Activated naive CD8-positive, alpha-beta T cell treated with anti-CD3 and anti-CD28 coated beads, Interleukin-2, amount 10 ng/mL, durations not matched to agents 7 days and 5 days (primary cell): ENCODE measurements at places on chromosomes 7 and 10.

DNA sequence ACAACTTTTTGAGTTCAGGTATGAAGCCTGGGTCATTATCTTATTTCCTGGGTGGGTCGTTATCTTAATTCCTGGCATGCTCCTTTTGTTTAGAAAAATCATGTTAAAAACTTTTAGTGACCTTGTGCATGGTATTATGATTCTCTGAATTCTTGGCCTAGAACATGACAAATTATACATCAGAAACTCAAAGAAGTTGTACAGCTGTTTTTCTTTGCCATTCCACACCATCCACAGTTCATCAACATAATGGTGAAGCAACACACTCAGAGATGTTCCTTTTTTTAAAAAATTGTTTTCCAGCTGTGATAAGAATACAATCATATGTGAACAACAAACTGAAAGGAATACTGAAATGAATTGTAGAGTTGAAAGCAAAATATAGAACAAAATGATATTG lies 149.2 kb upstream of the SEMA3D start:
- H3K36me3 ChIP-seq = no peaks in the 10 kb centered on the region
- H3K4me3 ChIP-seq = no peak overlapping the region
- H3K27me3 ChIP-seq = no peaks in the 10 kb centered on the region
- no peak overlapping the region for H3K27ac ChIP-seq
- no peak for DNase-seq

DNA sequence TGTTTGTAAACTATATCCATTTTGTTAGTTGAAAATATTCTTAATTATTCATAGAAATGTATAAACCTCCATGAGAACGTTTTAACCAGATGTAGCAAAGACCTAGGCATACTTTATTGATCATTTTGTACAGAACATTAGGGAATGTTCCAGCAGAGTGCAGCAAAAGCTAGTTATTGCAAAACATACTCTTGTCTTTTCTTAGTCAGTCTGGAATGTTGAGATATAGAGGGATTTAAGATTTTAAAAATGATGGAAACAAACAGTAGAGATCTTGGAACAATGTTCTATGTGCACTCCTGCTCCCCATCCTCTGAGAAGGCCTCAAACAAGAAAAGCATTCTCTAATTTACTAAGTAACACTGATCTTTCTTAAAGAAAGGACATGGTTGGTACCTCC lies 292.1 kb downstream of the BBS9 start:
- no peak overlapping the region for H3K4me3 ChIP-seq
- H3K27ac ChIP-seq = no peak overlapping the region
- H3K27me3 ChIP-seq = no peaks in the 10 kb centered on the region
- DNase-seq = no peak
- no peaks in the 10 kb centered on the region for H3K4me1 ChIP-seq

- H3K4me3 ChIP-seq = no peak overlapping the region
- H3K36me3 ChIP-seq = peaks cover 2% of the 10 kb centered on the region
- no peak overlapping the region for H3K27ac ChIP-seq
- no peaks in the 10 kb centered on the region for H3K4me1 ChIP-seq
Measured at GRCh38 chr7:136045181-136045580, 68.0 kb upstream of the MTPN start.

GRCh38 chr7:27700501-27700900 lies 37.8 kb upstream of the HIBADH start:
- peaks cover 5% of the 10 kb centered on the region for H3K27me3 ChIP-seq
- no peak overlapping the region for H3K4me3 ChIP-seq
- H3K27ac ChIP-seq = no peak overlapping the region
- DNase-seq = no peak
- H3K36me3 ChIP-seq = no peaks in the 10 kb centered on the region

- no peaks in the 10 kb centered on the region for H3K4me1 ChIP-seq
- H3K27ac ChIP-seq = no peak overlapping the region
- no peaks in the 10 kb centered on the region for H3K36me3 ChIP-seq
- no peak for DNase-seq
Measured at GRCh38 chr10:107814865-107815487, 650.5 kb upstream of the SORCS1 start.

- H3K27me3 ChIP-seq = no peaks in the 10 kb centered on the region
- no peaks in the 10 kb centered on the region for H3K4me1 ChIP-seq
- H3K27ac ChIP-seq = no peak overlapping the region
- no peak for DNase-seq
Measured at GRCh38 chr10:44234483-44234875, 150.4 kb downstream of the CXCL12 start.

GRCh38 chr10:128230401-128230800 lies 104.2 kb upstream of the MKI67 start:
- peaks cover 2% of the 10 kb centered on the region for H3K36me3 ChIP-seq
- H3K27me3 ChIP-seq = peaks cover 14% of the 10 kb centered on the region
- H3K4me3 ChIP-seq = no peak overlapping the region

DNA sequence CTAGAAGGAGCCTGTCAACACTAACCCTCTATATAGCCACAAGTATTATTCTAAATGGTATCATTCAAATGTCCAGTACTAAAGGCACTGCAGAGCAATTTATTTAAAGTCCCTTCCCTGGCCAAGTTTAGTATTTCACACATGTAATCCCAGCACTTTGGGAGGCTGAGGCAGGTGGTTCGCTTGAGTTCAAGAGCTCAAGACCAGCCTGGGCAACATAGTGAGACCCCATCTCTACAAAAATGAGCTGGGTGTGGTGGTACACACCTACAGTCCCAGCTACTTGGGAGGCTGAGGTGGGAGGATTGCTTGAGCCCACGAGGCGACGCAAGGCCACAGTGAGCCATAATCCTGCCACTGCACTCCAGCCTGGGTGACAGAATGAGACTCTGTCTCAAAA lies 3.6 kb downstream of the GNA12 start:
- peaks cover 32% of the 10 kb centered on the region for H3K4me1 ChIP-seq
- no peak for DNase-seq
- no peaks in the 10 kb centered on the region for H3K27me3 ChIP-seq
- H3K36me3 ChIP-seq = peaks cover 8% of the 10 kb centered on the region
- H3K4me3 ChIP-seq = no peak overlapping the region

DNA sequence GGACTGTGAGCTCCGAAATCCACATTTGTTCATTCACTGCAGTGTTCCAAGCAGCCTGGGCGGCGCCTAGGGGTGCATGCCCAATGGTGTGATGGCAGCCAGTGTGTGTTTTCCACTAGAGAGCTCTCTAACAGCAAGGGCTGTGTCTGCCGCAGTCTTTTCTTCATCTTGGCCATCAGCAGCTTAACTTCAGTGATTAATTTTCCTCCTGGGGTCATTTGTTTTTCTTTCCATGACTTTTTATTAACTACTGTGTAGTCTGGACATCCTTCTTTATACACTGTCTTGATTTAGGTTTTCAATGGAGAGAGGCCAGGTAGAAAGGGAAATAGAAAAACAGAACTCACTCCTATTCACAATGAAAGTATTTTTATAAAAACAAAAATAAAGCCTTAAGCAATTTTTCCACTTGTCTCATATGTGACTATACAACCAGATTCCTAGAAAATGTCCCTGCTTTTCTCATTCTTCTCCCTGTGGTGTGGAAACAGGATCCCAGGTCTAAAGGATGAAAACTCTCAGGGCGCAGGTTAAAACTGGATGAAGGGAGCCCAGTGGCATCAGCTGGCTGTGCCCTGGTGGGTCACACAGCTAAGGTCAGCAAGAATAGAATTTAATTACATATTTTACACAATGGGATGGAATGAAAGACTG lies 176.8 kb downstream of the PKD1L1 start:
- peaks cover 5% of the 10 kb centered on the region for H3K27me3 ChIP-seq
- no peak for DNase-seq
- no peaks in the 10 kb centered on the region for H3K4me1 ChIP-seq
- H3K36me3 ChIP-seq = no peaks in the 10 kb centered on the region
- H3K27ac ChIP-seq = no peak overlapping the region

- H3K27ac ChIP-seq = no peak overlapping the region
- peaks cover 2% of the 10 kb centered on the region for H3K4me1 ChIP-seq
- H3K4me3 ChIP-seq = no peak overlapping the region
Measured at GRCh38 chr10:92418221-92418620, 127.3 kb downstream of the MARCHF5 start.

GRCh38 chr7:42227936-42228591 lies 8.9 kb downstream of the GLI3 start:
- no peaks in the 10 kb centered on the region for H3K36me3 ChIP-seq
- peaks cover 5% of the 10 kb centered on the region for H3K4me1 ChIP-seq
- peak; percentile 31 for DNase-seq
- H3K27ac ChIP-seq = no peak overlapping the region

DNA sequence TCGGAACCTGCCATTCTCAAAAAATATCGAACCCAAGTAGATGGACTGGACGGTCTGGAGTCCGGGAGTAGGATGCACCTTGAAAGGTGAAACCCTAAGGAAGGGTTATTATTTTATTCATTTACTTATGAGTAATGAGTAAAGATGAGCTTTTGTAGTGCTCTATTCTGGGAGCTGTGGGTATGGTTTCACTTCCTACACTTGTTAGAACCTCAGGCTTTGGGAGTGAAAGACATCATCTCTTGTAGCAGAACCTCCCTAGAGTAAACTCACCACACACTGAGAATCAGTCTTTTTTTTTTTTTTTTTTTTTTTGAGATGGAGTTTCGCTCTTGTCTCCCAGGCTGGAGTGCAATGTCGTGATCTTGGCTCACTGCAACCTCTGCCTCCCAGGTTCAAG lies 389.4 kb upstream of the AUTS2 start:
- H3K36me3 ChIP-seq = no peaks in the 10 kb centered on the region
- no peak overlapping the region for H3K27ac ChIP-seq
- no peaks in the 10 kb centered on the region for H3K4me1 ChIP-seq
- H3K27me3 ChIP-seq = no peaks in the 10 kb centered on the region
- DNase-seq = no peak
- no peak overlapping the region for H3K4me3 ChIP-seq

GRCh38 chr7:30347226-30348082 lies 63.1 kb downstream of the ZNRF2 start:
- H3K36me3 ChIP-seq = peaks cover 8% of the 10 kb centered on the region
- H3K27ac ChIP-seq = peak overlapping the region; percentile 85

GRCh38 chr7:80794631-80795573 lies 123.9 kb downstream of the SEMA3C start:
- no peak overlapping the region for H3K27ac ChIP-seq
- H3K4me1 ChIP-seq = no peaks in the 10 kb centered on the region
- H3K27me3 ChIP-seq = no peaks in the 10 kb centered on the region
- no peaks in the 10 kb centered on the region for H3K36me3 ChIP-seq
- no peak overlapping the region for H3K4me3 ChIP-seq
- DNase-seq = no peak

DNA sequence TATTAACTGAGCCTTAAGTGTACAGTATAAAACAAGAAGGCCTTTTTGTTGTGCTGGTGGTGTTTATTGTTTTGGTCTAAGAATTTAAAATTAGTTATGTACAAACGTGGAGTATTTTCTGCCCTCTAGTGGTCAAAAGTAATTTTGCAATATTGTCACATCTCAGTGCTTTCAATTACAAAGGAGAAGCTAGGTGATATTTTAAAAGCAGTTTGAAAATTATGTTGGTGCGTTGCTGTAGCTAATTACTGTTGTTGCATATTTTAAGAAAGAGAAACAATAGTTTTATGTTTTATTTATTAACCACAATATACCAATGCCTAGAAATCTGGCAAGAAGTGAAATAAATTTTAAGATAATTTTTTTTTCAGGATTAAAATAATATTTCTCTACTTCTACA lies 11.4 kb downstream of the NPVF start:
- H3K4me1 ChIP-seq = peaks cover 2% of the 10 kb centered on the region
- no peak for DNase-seq
- no peaks in the 10 kb centered on the region for H3K36me3 ChIP-seq
- H3K4me3 ChIP-seq = no peak overlapping the region
- peaks cover 18% of the 10 kb centered on the region for H3K27me3 ChIP-seq

- H3K36me3 ChIP-seq = no peaks in the 10 kb centered on the region
- H3K4me1 ChIP-seq = no peaks in the 10 kb centered on the region
- H3K4me3 ChIP-seq = no peak overlapping the region
- H3K27me3 ChIP-seq = peaks cover 4% of the 10 kb centered on the region
- H3K27ac ChIP-seq = no peak overlapping the region
Measured at GRCh38 chr10:94223702-94224370, 138.9 kb downstream of the NOC3L start.

DNA sequence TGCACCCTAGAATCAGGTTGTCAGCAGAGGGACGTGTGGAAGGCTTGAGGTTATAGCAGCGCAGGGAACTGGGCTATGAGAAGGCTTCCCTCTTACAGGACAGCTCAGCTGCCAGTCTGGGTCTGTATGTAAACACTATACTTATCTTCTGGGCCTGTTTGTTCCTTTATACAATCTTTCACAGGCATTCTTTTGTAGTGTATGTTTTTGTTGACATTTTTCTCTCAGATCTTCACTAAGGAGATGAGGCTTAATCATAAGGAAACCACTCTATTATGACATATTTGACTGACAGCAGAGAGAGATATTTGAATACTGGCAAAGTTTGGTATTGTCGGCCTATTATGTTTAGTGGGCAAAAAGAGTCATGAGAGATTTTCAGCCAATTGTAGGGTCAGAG lies 929 bp downstream of the GBF1 start:
- H3K36me3 ChIP-seq = peaks cover 20% of the 10 kb centered on the region
- peak overlapping the region; percentile 91 for H3K27ac ChIP-seq
- no peak for DNase-seq
- peak overlapping the region; percentile 98 for H3K4me3 ChIP-seq
